ENCODE measurements at places on chromosomes 11 and 22. TPM values are rescaled to one million over a fixed set of nuclear protein-coding genes. Genes with fewer than 3 reads are reported as not detected.

The NPTXR gene
- total RNA-seq, result 0.39 TPM

The OR8D1 gene
- not detected for total RNA-seq

The C22orf23 gene
- 0.98 TPM for total RNA-seq

The GRK3 gene
- 1.8 TPM for total RNA-seq

The ELFN2 gene
- 0.59 TPM for total RNA-seq

The MYO18B gene
- total RNA-seq, result not detected

The CRYBB3 gene
- total RNA-seq, result not detected
